ENCODE measurements at places on chromosomes 3 and 15.

DNA sequence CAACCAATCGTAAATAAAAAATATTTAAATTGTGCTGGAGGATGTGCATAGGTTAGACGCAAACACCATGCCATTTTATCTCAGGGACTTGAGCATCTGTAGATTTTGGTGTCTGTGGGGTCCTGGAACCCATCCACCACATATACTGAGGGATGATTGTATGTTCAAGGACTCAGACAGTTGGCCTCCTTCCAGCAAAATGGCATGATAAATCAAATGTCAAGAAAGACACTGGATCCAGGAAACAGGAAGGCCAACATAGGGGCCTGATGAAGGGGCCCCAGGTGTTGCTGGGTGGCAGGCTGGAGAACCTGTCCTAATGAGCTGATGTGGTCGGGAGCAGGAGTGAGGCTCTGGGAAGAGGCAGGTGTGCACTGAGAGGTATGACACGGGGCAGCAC lies 289.5 kb downstream of the GABRG3 start:
- DNase-seq: no peak

GRCh38 chr15:68921926-68922325 lies 8.4 kb upstream of the SPESP1 start:
- no peak for DNase-seq

DNA sequence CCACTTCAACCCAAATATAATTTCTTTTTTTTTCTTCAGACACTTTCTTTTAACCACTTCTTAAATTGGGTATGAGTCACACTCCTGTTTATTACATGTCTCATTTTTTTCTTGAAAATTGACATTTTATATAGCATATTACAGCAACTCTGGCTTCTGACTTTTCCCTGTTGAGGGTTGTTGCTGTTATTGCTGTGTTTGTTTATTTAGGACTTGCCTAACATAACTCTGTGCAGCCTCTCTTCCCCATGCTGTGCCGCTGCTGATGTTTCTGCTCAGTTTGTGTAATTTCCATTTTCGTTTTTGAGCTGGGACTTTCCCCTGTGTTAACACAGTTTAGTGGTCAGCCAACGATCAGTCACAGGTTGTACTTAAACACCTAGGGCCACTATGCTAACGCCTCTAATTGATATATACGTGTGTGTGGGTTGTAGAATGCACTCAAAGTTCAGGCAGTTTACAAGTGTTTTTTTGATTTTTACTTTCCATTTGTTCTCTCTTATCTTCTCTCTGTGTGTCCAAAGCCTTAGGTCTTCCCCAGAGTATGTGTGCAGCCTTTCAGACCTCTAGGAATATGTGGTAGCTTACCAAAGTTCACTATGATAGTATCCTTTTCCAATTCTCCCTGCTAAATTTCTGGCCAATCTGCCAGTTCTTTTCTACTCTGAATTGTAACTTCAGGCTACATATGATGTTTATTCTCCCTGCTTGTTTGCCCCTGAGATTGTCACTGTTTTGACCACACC lies 337.2 kb downstream of the ZBTB20 start:
- DNase-seq: no peak

- peak; percentile 54 for DNase-seq
Observed at GRCh38 chr3:128804017-128804810, 75.2 kb upstream of the ACAD9 start.

GRCh38 chr3:35505181-35505580 lies 134.1 kb upstream of the ARPP21 start:
- DNase-seq: no peak

DNA sequence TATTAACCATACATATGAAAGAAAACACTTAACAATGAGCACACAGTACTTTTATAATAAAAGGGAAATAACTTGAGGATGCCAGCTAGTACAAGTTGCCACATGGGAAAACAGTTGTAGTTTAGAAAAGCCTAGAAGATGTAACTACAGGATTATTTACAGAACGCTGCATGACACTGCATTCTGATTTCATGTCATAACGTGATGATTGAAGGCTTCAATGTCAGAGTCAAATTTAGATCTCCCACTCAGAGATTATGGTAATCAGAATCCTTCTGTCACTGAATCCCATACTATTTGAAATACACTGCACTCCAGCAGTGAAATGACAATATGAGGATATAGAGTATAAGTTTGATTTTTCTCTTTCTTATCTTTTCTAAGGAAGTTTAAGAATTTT lies 253.9 kb upstream of the LRRN1 start:
- no peak for DNase-seq

- no peak for DNase-seq
Observed at GRCh38 chr15:41018534-41018933, 65.3 kb downstream of the CHAC1 start.

DNA sequence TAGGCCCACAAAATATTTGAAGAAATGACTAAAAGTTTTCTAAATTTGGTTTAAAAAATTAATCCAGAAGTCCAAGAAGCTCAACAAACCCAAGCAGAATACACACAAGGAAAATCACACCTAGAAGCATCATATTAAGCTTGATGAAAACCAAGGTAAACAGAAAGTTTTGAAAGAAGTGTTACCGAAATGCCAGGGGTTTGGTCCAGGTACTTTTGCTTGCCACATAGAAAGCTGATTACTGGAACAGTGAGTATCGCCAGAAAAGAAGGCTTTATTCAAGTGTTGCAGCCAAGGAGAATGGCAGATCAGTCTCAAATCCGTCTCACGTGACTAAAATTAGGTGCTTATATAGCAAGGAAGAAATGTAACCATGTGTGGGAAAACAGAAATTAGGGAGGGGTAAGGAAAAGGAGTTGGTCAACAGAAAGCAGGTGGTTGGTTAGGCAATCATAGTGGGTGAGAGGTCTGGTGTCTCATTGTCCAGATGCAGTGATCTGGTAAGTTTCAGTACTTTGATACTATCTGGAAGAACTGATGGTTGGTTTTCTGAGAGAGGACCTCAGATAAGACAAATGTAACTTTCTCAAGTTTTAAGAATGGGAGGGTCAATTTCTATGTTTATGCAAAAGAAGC lies 96.9 kb upstream of the MYRIP start:
- DNase-seq: no peak

DNA sequence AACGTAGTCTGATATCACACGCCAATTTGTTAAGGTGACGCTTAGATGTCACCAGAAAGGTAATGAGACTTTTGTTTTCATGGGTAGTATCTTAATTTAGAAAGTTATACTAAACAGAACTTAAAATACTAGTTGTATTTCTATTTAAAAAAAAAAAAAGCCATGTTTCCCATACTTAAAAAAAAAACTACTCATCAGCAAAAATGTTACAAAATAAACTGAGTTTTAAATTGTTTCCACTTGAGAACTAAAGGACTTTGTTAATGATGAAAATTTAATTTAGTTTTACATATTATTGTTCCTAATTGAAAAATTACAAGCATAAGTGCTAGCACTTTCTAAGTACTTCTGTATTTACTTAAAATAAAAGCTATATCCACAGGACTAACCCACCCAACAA lies 300.8 kb upstream of the ATP11B start:
- DNase-seq: no peak

DNA sequence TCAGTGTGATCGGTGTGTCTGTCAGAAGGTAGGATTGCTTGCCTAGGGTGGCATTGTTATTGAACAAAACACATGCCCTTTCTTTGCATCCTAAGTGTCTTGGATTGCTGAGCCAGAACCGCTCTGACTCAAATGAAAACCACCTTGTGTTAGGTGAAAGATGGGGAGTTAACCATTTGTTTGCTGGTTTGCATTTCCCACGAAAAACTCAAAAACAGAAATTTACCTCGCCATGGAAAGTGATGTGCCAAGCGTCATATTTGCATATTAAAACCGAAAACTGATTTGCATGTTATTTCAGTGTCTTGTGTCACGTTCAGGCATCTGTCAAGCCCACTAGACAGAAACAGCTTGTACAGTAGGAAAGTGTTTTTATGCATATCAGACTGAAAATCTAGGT lies 474.6 kb upstream of the TPRG1 start:
- DNase-seq: no peak

DNA sequence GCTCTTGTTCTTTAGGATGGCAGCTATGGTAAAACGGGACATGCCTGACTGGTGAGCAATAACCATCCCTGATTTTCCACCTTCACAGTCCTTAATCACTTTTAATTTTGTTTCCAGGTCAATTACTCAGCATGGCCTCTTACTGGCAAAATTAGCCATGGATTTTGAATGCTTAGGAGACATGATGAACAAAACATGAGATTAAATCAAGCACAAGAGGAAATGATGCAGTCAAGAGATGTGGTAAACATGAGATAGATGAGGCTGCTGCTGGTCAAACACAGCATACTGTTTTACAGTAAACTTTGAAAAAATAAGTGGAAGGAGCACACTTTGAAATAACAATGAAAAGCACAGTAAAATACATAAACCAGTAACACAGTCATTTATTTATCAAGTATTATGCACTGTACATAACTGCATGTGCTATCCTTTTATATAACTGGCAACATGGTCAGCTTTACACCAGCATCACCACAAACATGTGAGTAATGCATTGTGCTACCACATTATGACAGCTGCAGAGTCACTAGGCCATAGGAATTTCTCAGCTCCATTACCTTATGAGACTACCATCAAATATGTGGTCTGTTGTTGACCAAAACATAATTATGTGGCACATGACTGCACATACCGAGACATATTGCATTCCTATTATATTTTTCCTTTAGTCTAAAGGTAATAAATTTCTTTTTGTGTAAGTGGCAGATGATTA lies 30.1 kb upstream of the ZNF502 start:
- no peak for DNase-seq

GRCh38 chr15:87547470-87548181 lies 708.9 kb downstream of the NTRK3 start:
- DNase-seq: no peak

DNA sequence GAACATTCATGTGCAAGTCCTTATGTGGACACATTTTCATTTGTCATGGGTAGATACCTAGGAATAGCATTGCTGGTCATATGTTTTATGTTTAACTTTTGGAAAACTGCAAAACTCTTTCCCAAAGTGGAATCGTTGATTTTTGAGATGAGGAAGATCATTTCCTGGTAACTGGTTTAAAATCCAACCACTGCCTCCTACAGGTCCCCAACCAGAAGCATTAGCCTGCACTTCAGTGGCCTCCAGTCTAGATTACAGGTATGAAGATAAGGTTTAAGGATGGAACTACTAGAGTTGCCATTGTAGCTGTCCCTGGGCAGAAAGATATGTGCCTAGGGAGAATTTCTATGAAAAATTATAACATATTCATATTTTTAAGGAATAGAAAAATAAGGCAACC lies 48.7 kb upstream of the BHLHE40 start:
- no peak for DNase-seq

DNA sequence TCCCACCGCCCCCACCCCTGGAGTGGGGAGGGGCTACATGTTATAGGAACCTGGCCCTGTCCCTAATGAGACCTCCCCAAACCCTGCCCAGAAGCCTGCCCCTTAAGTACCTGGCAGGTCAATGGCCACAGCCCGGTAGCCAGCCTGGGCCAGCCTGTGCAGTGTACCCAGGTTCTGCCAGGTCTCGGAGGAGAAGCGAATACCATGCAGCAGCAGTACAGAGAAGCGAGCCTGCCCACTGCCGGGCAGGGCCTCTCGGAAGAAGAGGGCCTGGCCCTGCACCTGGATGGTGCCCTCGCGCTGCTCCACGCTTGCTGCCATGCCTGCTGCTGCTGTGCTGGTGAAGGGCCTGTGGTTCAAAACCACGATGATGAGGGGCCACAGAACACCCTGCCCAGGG lies 2.5 kb downstream of the ABHD14B start:
- DNase-seq: no peak

GRCh38 chr15:40960151-40960885 lies 7.0 kb downstream of the CHAC1 start:
- DNase-seq: no peak

GRCh38 chr15:59649603-59650002 lies 7.7 kb downstream of the GTF2A2 start:
- DNase-seq: no peak

- DNase-seq: no peak
Observed at GRCh38 chr3:178513546-178514380, 22.5 kb upstream of the KCNMB2 start.

- no peak for DNase-seq
Observed at GRCh38 chr15:73745073-73745472, 8.1 kb downstream of the INSYN1 start.

DNA sequence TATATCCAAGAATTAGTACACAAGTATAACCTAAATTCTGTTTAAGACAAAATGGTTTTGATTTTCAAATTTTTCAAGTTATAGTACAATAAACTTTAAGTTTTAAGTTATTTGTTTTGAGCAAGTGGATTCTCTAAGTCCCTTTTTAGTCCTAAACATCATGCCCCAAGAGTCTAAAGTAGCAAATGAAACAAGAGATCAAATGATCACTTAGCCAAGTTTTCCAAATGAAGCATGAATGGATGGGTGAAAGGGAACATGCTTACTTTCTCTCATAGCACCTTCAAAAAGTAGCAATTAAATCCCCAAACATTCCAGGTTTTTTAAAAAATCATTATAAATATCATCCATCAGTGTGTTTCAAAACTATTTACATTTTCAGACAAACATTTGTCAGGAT lies 19.5 kb downstream of the DLG1 start:
- DNase-seq: no peak

- DNase-seq: no peak
Observed at GRCh38 chr3:71494212-71494611, 89.3 kb downstream of the FOXP1 start.

- no peak for DNase-seq
Observed at GRCh38 chr3:147420353-147421183, 11.4 kb downstream of the ZIC1 start.

- no peak for DNase-seq
Observed at GRCh38 chr3:152997526-152997925, 162.6 kb downstream of the P2RY1 start.

- no peak for DNase-seq
Observed at GRCh38 chr15:100732211-100733055, 130.0 kb downstream of the ASB7 start.

DNA sequence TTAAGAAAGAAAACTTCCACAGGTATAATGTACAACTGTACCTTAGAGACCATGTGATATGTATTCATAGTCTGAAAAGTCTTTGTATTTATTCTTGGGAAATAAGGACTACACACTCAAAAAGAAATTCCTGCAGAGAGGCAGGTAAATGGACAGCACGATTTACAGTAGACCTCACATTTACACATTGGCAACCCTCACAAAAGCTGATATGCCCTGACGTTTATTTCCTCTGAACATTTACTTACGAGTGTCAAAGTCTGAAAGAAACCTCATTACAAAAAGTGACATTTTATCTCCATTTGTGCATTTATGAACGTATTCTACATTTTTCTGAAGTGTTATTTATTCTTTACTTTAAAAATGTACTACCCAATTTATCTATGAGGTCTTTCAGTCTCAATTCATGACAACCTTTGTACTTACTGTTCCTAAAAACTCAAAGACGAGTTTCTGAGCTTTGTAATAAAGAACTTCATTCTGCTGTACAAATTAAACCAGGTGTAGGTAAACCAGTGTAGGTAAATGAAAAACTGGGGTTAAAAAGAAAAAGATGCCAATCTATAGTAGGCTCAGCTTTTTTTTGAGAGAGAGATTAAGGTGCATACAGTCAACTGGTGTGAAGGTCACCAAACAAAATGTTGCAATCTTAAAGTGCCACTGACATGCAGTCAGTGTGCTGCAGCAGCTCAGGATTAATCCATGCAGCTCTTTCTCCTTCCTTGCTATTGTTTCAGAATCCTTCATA lies 44.3 kb downstream of the THRB start:
- DNase-seq: no peak

Measured in stimulated activated CD4-positive, alpha-beta T cell treated with anti-CD3 and anti-CD28 coated beads, Interleukin-12 subunit alpha, Interleukin-12 subunit beta, amount 100 ng/mL, for 4 hours (primary cell).